Stimulated activated CD8-positive, alpha-beta memory T cell treated with anti-CD3 and anti-CD28 coated beads, Interleukin-7, amount 100 ng/mL, for 1 hour (primary cell): ENCODE measurements at places on chromosomes 4 and X.

DNA sequence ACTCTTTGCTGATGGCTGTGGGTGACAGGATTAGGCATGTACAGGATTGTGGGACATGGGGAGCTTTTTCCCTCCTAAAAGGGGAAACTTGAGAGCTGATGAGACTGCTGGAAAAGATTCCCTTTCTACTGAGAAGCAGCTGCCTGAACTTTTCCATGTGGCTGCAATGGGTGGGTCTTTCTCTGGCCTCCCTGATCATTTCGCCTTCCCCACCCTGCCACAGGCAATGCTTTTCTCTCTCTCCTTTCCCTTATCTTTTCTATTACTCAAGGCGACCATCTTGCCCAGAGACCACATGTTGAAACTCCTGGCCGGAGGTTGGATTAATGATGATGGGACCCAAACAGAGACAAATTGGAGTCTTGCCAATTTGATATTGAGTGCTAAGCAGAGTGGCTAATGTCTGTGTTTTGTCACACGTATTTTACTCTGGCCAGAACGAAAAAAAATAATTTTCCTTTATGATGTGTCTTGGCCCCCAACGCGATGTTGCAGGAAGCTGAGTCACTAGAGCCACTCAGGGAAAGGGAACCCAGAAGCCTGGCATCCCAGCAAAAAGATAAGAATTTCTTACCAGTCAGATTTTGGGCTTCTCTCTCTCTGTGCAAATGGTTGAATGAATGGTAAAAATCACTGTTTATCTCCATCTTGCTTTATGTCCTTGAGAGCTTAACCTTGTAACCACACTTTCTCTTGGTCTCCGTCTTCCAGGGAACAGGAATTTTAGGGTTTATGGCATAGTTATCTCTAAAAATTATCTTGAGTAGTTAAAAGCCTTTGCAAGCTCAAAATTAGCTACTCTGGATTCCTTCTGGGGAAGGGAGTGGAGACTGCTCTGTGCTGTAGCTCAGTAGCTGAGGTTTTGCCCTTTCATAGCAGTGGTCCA, 19.4 kb upstream of the ATP8A1 start:
- DNase-seq, result no peak

GRCh38 chr4:142365391-142365790, 480.7 kb downstream of the INPP4B start:
- DNase-seq, result no peak

DNA sequence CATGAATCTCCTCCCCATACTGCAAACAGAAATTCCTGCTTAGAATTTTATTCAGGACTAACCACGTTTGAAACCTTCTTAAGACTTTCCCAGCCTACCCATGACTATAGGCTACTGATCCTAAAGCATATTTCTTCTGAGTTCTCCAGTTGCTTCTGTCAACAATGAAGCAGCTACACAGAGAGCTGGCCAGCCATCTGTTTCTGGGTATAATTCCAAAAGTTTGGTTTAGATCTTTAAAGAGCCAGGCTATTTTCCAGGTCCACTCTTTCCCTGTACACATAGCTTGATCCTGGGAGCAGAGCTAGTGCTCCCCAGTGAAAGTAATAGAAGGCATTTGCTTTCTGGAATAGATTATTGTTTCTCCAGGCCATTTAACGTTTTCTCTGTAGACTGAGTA, 4.0 kb upstream of the ITM2A start:
- no peak for DNase-seq

DNA sequence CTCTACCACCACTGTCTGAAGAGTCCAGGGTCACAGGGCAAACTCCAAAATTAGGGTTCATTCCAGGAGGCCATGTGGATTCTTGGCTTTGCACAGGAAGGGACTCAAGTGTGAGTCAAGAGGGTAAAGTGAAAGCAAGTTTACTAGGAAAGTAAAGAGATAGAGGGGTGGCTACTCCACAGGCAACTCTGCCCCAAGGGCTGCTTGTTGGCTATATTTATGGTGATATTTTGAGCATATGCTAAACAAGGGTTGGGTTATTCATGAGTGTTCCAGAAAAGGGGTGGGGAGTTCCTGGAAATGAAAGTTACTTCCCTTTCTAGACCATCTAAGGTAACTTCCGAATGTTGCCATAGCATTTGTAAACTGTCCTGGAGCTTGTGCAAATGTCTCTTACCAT, 1222.0 kb upstream of the TENM3 start:
- DNase-seq, result no peak

- DNase-seq, result no peak
These were observed 51.7 kb upstream of the CLCN4 start for GRCh38 chrX:10104958-10105658.

- DNase-seq, result no peak
These were observed 44.6 kb downstream of the CXorf58 start for GRCh38 chrX:23952391-23952790.

- no peak for DNase-seq
These were observed 223.0 kb downstream of the PAPSS1 start for GRCh38 chr4:107497054-107497453.

DNA sequence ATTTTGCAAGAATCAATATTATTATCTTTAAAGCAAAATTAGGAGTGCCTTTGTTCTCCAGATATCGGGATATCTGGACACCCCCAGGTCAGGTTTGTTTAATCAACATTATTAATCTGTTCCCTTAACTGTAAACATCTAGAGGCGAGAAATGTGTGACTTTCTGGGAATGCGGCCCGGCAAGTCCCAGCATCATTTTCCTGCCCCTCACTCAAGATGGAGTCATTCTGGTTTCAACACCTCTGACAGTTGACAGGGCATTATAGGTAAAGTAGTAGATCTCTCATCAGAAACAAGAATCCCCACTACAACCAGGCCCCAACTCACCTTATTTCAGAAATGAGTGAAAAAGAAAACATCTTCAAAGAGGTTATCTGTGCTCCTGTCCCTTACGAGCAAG, 331.6 kb upstream of the ZFP42 start:
- DNase-seq, result no peak

DNA sequence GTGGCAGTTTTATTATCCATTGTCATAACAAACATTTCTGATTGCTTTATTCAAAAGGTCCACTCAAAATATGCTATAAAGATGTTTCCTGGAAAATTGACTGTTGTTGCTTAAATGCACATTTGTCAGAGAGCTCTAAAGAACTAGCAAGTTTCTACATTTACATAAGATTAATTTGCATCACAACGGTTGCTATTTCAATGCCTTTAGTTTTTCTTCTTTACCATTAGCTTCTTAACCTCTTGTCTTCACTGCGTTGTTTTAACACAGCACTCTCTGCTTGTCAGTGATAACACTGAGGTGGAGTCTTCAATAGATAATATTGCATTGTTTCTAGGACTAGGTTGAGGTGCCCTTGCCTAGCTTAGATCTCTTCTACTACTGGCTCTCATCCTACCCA, 76.7 kb upstream of the GALNT7 start:
- no peak for DNase-seq

DNA sequence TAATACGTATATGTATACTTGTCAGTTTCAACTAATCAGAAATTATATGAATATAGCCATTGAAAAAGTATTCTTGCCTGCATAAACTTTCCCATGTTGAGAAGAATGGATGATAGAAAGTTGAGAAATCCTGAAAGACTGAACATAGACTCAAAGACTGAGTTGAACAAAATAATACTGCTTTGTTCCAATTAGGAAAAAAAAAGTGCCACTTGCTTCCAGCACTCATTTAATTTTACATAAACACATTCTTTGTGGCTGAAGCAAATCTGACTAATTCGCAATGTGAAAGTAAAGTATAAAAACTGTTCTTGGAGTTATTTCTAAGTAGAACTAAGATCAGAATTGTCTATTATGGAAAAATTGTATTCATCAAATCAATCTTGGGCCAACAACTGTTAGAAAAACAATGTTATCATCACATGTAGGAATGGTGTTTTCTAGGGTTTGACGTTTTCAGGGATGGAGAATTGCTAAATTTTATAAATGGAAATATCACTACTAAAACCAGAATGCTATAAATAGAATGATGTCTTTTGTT, 2334.6 kb downstream of the PCDH7 start:
- DNase-seq, result no peak

GRCh38 chrX:117995378-117995777, 121.2 kb downstream of the KLHL13 start:
- no peak for DNase-seq

GRCh38 chrX:102659790-102660757, 8.8 kb downstream of the GPRASP1 start:
- DNase-seq, result peak; percentile 64

GRCh38 chr4:124415146-124415545, 297.4 kb downstream of the ANKRD50 start:
- no peak for DNase-seq

DNA sequence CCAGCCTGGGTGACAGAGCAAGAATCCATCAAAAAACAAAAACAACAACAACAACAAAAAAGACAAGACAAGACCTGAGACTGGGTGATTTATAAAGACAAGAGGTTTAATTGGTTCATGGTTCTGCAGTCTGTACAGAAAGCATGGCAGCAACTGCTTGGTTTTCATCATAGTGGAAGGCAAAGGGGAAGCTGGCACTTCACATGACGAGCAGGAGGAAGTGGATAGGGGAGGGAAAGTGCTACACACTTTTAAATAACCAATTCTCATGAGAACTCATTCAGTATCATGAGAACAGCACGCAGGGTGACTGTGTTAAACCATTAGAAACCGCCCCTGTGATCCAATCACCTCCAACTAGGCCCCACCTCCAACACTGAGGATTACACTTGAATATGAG, 28.4 kb upstream of the SLC10A7 start:
- no peak for DNase-seq

DNA sequence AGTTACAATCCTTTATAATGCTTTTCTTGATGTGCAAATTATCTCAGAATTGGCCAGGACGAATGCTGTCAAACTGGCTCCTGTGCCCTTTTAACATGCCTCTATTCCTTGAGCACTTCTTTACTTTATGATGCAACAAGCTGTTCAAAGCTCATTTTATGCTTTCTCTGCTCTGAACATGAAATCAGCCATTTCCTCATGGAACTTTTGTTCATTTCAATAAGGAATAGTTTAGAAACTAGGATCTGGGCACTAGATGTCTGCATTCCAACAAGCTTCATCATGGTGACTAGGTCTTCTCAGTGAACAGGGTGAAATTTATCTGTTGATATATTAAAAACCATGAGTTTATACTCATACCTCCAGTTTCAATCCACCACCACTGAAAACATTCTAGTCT, 87.3 kb upstream of the TEX13A start:
- no peak for DNase-seq

- no peak for DNase-seq
These were observed 105.0 kb downstream of the SORCS2 start for GRCh38 chr4:7297374-7297773.

- DNase-seq, result no peak
These were observed 29.0 kb downstream of the LRBA start for GRCh38 chr4:150986085-150986484.

DNA sequence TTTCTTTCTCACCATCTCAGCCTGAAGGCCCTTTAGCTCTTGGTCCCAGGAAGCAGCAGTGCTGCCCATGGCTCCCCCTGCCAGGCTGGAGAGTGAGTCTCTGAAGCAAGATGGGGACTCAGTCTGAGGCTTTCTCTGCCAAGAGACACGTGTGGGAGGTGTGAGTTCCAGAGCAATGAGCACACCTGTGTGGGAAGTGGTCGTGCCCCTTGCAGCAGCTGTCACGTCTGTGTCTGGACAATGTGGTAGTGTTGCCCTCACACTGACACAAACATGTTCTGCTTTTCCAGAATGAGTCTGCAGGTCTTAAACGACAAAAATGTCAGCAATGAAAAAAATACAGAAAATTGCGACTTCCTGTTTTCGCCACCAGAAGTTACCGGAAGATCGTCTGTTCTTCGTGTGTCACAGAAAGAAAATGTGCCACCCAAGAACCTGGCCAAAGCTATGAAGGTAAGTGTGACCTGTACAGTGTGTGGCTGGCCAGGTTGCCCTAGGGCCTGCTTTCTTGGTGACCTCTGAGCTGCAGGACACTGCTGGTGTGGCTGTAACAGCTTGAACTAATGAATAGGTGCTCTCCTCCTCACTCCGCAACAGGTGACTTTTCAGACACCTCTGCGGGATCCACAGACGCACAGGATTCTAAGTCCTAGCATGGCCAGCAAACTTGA, 1.9 kb downstream of the TACC3 start:
- DNase-seq, result peak; percentile 14

GRCh38 chr4:1765409-1766072, 27.6 kb upstream of the FGFR3 start:
- DNase-seq, result no peak

- DNase-seq, result no peak
These were observed 66.1 kb upstream of the CLNK start for GRCh38 chr4:10750714-10751113.

- DNase-seq, result no peak
These were observed 33.7 kb upstream of the FGF13 start for GRCh38 chrX:138745196-138745595.

GRCh38 chrX:5648941-5649568, 579.6 kb downstream of the NLGN4X start:
- DNase-seq, result no peak

DNA sequence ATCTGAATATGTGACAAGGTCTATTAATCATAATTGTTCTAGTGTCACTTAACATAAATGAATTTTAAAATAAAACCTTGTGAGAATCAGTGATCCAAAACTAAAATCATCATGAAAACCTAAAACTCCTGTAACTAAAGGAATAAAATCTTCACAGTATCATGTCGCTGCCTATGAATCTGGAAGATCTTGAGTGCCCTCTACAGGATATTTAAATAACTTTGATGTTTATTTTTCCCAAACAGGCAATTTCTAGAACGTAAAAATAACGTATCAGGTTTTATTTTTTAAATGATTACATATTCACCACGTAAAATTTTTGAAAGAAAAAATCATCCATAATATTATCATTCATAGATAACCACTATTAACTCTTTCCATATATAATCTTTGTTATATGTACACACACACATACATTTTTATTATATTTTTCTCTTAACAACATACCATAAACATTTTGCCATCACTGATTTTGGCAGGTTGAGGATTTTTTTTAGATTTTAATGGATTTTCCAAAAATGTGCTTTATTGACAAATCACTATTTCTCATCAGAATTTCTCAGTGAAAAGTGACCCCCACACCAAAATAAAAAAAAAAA, 79.6 kb downstream of the COMMD8 start:
- no peak for DNase-seq

DNA sequence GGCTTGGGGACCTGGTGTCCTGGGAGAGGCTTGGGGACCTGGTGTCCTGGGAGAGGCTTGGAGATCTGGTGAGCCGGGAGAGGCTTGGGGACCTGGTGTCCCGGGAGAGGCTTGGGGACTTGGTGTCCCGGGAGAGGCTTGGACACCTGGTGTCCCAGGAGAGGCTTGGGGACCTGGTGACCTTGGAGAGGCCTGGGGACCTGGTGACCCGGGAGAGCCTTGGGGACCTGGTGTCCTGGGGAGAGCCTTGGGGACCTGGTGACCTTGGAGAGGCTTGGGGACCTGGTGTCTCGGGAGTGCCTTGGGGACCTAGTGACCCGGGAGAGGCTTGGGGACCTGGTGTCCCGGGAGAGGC, 12.6 kb downstream of the SHOX start:
- no peak for DNase-seq
